ENCODE measurements at places on chromosomes 11 and 22. TPM values are rescaled to one million over a fixed set of nuclear protein-coding genes. Genes with fewer than 3 reads are reported as not detected.

DNA sequence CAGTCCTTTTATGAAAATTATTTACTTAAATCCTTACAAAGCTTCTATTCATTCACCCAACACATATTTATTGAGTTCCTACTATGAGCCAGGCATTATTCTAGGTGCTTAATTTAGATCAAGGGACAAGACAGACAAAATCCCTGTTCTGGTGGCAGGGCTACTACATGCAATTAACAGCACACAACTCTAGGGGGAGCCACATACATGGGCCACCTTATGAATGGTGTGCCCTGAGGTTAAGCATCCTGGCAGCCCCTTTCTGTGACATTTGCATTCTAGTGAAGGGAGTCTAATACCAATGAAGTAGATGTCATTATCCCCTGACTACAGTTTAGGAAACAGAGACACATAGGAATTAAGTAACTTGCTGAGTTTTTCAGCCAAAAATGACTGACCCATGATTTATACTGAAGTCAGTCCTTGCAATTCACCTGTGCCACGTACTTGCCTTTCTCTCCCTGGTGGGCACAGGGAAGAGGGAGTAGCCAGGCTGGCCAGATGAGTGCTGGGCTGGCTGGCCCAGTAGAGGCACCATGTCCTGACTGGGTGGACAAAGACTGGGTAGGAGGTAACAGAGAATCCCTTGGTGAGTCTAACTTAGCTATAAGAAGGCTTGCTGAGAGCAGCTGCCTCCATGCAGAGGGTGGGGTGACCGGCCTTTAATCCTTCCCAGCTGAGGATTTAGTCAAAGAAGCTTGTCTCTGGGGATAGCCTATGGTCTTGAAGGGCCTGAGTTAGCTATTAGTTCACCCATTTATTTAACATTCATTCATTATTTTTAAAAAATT lies 52.0 kb upstream of the ELF5 start:
- DNase-seq, result peak; percentile 16

GRCh38 chr11:17412488-17413180 lies 24.2 kb upstream of the KCNJ11 start:
- DNase-seq, result peak; percentile 14

Gene OR56A3
- total RNA-seq, result not detected

DNA sequence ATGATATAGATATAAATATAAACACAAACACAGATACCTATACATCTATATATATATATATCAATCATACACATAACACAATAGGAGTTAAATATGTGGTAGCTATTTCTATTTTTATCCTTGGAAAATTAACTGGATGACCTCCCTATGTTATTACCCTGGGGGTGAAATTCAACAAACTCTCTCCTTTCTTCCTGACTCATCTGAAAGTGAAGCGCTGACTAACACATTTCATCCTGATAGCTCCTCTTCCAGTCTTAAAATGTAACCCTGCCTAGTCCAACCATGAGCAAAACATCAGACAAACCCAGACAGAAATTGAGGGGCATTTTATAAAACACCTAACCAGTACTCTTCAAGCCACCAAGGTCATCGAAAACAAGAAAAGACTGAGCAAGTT lies 220.6 kb upstream of the ISX start:
- DNase-seq, result no peak

DNA sequence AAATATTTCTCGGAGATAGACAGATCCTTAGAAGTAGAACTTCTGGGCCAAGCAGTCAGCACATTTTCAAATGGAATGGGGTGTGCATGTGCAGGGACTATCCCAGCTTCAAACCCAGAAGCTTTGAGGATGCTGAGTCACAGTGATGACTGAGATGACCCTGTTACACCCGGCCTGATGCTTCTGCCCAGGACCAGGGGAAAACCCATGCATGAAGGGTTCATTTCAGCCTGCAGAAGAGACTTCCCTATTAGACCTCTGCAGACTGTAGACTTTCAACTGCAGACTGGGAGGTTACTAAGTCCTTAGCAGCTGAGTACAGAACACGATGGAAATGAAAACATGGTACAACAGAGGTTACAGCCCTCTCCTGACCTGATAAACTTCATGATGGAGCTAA lies 3.6 kb upstream of the OR2AT4 start:
- no peak for DNase-seq

DNA sequence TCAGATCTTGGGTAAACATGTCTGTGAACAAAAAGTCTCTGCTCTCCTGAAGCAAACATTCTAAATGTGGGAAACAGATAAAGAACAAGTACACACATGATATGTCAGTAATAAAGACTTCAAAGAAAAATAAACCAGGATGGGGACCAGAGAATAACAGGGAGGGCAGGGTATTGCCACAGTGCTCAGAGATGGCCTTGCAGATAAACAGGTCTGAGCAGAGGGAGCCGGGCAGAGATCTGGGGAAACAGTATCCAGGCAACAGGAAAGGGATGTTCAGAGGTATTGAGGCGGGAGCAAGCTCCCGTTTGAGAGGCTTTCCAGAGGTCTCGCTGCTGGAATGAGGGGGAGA lies 2.9 kb downstream of the CCDC86 start:
- no peak for DNase-seq

DNA sequence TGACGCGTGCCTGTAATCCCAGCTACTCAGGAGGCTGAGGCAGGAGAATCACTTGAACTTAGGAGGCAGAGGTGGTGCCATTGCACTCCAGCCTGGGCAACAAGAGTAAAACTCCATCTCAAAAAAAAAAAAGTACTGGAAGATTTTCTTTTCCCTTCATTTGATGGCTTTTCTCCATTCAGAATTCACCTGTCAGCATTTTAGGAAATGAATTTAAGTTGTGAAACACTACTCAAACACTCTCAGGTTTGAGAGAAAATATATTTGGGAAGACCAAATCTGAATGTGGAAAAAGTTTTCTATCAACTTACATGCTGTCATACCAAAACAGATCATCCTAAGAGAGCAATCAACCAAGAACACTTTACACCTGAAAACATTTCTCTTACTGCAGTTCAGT lies 2.7 kb downstream of the EIF4ENIF1 start:
- DNase-seq, result no peak

Gene MS4A8
- total RNA-seq, result not detected

- DNase-seq, result no peak
Observed at GRCh38 chr22:23419931-23420330, 160.2 kb downstream of the IGLL1 start.

Gene MMP1
- 15.7 TPM for total RNA-seq

GRCh38 chr11:134762248-134763029 lies 350.4 kb upstream of the B3GAT1 start:
- DNase-seq, result no peak

- no peak for DNase-seq
Observed at GRCh38 chr11:120032766-120033390, 105.0 kb downstream of the TRIM29 start.

GRCh38 chr11:124674168-124674517 lies 439 bp downstream of the SPA17 start:
- no peak for DNase-seq

DNA sequence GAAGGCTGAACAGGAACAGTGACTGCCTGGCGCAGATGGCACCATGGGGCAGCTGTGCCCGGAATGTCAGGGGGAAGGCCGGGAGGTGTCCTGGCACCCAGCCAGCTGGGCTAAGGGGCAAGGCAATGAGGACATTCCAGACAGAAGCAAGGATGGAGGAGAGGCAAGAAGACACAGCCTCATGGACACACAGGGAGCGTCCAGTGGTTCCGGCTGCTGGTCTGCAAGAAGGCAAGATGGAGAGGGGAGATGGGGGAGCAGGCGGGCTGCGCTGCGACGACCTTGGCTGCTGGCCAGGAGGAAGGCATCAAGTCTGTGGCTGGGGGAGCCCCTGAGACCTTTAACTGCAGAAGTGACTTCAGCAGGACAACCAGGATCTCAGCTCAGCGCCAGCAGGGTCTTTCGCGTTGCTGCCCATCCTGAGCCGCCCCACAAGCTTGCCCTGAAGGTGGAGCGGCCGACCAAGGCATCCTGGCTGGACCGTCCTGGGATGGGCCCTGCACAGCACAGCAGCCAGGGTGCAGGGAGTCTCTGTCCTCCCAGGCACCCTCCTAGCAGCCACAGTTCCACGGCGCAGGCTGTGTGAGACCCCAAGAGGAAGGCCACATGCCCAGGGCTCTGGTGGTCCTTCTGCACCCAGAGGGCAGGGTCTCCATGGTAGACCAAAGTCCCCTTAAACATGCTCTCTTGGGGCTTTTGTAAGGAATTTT lies 531.7 kb downstream of the BRD1 start:
- DNase-seq, result no peak

DNA sequence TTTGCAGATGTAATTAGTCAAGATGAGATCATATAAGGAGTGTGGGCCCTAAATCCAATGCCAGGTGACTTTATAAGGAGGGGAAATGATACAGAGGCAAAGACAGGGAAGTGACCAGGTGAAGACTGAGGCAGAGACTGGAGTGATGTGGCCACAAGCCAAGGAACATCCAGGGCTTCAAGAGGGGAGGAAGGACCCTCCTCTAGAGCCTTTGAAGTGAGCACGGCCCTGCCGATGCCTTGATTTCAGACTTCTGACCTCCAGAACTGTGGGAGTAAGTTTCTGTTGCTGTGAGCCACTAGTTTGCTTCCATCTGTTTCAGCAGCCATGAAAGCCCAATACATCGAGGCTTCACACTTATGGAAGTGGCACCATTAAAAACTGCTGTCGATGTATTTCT lies 78.7 kb downstream of the SHANK2 start:
- no peak for DNase-seq

Gene KCNQ1
- total RNA-seq, result 1.0 TPM

Gene KCNK7
- total RNA-seq, result 0.49 TPM

GRCh38 chr22:42873356-42873755 lies 16.3 kb upstream of the ARFGAP3 start:
- no peak for DNase-seq

Gene TPBGL
- 0.19 TPM for total RNA-seq

- DNase-seq, result no peak
Observed at GRCh38 chr11:109752212-109752825, 330.3 kb downstream of the C11orf87 start.

DNA sequence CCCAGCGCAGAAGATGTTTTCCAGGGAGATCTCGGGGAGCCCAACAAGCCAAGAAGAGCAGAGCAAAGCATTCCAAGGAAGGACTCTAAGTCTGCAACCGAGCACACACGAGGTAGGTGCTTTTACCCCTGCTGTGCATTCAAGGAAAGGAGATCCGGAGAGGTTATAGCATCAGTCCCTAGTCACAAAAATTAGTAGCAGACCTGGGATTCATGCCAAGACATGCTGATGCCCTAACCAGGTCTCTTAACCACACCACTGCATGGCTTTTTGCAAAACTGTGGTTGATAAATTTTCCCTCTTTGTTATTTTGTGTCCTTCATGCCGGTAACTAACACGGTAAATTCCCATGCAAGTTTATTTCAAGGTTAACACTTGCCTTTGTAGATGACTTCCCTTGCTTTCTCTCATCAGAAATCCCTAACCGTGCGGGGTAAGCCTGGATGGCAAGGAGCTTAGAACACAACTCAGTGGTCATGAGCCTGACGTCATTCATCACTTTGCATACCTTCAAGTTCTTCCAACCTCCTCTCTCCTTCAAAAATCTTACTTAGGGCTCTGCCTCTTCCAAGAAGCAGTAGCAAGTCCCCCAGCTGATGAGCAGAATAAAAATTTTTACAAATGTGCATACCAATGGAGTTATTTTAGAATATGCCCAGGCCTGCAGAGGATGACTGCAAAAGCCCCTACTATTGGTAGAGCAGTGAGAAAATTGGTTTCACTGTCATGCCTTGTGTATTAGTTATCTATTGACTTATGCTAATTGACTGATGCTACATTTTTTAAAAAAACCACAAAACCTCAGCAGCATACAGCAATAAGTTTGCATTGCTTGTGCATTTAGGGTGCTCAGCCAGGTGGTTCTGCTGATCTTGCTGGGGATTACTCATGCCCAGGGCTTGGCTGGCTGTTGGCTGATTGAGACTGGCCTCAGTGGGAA lies 465.1 kb downstream of the MN1 start:
- no peak for DNase-seq

DNA sequence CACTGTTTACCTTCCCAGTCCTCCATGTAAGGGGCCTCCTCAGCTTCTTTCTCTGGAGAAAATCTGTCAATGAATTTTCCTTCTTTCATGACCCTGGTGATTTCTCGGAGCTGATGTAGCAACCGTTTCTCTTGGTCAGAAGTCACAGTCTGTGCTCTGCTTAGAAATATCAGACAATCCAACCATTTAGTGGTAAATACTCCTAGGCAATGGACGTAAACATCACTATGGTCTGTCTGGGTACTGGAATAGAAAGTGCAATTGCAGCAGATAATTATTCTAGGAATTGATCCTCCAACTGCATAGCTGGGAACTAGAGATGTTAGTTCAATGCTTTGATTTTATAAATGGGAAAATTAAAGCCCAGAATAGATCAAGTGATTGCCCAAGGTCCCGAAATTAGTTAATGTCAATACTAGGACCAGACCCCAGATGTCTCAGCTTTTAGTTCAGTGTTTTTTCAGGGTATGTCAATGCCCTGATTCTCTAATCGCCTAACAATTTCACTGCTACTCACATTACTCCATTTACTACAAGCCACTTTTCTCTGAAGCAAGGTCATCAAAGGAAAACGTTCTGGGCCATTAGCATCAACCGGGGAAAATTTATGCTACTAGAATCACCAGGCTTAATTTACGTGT lies 42.1 kb downstream of the RIC3 start:
- DNase-seq, result no peak

- DNase-seq, result peak; percentile 66
Observed at GRCh38 chr11:57434640-57435546, 8.0 kb upstream of the SLC43A3 start.

- no peak for DNase-seq
Observed at GRCh38 chr11:66851698-66852465, 5.0 kb upstream of the LRFN4 start.

GRCh38 chr11:92376146-92376599 lies 151.6 kb downstream of the FAT3 start:
- DNase-seq, result no peak

DNA sequence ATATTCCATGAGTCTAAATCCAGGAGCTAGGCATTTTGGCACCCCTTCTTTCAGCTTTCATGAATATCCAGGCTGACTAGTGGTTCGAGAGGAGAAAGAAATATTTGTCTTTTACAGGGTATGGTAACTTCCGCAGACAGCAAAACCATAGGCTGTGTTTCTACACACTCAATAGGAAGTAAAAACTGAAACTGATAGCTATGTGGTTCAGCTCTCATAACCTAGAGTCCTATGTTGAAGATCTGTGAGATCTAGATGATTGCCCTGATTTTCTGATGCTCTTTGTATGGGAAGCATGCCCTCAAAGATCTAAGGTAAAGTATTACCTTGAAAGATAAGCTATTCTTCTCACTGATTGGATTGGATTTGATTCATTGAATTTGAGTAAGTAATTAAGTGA lies 118.3 kb downstream of the CD44 start:
- no peak for DNase-seq

Gene MDK
- total RNA-seq, result 601 TPM

DNA sequence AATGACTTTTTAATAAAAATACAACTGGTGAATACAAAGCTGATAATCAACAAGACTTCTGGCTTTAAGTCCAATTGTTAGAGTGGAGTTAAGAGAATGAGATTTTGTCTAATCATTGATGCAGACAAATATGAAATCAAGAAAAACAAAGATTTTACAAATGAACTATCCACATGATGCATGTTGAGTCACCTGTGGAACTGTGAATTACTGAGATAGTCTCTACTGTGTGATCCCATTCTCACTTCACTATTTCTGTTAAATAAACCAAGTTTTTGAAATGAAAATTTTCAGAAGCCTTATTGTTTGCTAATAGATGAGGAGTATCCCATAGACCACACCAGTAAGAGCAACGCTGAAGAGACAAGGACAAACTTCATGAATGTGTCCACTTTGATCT lies 8.4 kb upstream of the CTSC start:
- no peak for DNase-seq

Measured in Caco-2 (cell line).